T-helper 2 cell treated with Interferon-gamma antibody and Interleukin-4, amounts not matched to agents 5 μg/mL and 100 μg/mL, for 36 hours (primary cell): ENCODE measurements at places on chromosomes 1 and 21.

GRCh38 chr1:42403880-42404400 is 23.3 kb downstream of the RIMKLA start:
- no peak for DNase-seq

DNA sequence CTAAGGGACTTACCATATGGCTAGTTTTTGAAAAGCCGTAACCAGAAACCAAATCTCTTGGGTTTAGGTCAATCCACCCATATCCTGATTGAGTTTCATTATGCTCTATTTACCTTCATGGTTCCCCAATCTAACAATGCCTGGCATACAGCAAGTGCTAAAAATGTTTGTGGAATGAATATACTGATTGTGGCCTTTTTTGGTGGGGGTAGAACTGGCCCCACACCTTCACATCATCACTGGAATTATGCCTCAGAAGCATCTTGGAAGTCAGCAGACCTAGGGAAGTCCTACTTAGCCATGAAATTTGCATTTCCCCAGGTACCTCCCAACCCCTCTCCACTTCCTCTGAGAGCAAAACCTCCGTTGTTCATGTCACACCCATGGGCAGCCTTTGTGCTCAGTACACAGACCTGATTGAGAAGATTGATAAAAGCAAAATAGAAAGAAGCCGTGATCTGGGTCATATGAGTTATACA is 17.8 kb upstream of the SLAMF1 start:
- DNase-seq, result peak; percentile 66

DNA sequence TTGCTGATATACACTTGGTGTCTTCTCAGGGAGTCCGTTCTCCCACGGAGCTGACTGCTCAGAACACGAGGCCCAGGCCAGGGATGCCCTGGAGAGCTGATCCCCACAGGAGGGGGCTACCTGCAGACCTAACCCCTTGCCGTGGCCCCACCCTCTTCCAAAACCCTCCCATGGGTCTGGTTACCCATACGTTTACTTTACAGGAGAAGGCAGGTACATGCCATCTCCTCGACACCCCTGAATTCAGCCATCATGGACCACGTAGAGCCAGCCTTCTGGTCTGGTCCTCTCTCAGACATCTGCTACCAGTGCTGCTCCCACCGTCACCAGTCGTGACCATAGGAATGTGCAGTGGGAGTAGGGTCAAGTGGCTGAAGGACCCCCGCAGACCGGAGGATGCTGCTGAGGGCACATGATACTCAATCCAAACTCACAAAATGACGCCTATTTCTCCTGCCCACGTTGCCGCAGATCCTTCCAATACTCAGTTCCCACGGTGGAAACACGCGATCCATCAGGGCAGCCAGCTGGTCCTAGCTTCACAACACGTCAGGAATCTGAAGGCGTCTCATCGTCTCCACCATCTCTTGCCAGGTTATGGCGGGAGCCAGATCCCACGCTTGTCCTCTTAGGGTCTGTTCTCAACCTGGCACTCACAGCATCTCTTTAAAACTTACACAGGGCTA is 26.7 kb downstream of the PGBD5 start:
- no peak for DNase-seq

- no peak for DNase-seq
These were observed 7.5 kb upstream of the RAB3B start for GRCh38 chr1:51997974-51998382.

- no peak for DNase-seq
These were observed 6.1 kb downstream of the FLVCR1 start for GRCh38 chr1:212864201-212864600.

- DNase-seq, result no peak
These were observed 3.1 kb upstream of the MMP23B start for GRCh38 chr1:1628754-1629429.

DNA sequence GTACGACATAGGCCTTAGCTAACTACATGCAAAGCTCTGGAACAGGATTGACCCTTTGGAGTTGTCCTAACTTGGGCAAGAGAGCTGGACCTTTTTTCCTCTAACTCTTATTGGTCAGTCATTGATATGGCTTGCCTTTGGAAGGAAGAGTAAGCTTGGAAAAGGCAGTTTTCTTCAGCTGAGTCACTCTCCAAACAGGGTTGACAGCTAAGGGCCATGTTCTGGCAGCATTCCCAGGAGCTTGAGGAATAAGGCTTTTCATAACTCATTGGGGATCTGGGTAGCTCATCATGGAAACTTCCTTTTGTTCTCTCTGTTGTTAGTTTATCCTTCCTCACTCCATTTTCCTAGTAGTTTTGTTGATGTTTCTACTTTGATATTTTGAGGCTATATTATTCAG is 14.5 kb upstream of the ERRFI1 start:
- no peak for DNase-seq

GRCh38 chr1:155051342-155051776 is 243 bp downstream of the ADAM15 start:
- DNase-seq, result no peak

GRCh38 chr1:19046972-19047731 is 90.7 kb upstream of the IFFO2 start:
- DNase-seq, result no peak

GRCh38 chr1:162117039-162117774 is 47.7 kb downstream of the NOS1AP start:
- no peak for DNase-seq

- no peak for DNase-seq
These were observed 116.3 kb downstream of the DHRS3 start for GRCh38 chr1:12501661-12502060.

DNA sequence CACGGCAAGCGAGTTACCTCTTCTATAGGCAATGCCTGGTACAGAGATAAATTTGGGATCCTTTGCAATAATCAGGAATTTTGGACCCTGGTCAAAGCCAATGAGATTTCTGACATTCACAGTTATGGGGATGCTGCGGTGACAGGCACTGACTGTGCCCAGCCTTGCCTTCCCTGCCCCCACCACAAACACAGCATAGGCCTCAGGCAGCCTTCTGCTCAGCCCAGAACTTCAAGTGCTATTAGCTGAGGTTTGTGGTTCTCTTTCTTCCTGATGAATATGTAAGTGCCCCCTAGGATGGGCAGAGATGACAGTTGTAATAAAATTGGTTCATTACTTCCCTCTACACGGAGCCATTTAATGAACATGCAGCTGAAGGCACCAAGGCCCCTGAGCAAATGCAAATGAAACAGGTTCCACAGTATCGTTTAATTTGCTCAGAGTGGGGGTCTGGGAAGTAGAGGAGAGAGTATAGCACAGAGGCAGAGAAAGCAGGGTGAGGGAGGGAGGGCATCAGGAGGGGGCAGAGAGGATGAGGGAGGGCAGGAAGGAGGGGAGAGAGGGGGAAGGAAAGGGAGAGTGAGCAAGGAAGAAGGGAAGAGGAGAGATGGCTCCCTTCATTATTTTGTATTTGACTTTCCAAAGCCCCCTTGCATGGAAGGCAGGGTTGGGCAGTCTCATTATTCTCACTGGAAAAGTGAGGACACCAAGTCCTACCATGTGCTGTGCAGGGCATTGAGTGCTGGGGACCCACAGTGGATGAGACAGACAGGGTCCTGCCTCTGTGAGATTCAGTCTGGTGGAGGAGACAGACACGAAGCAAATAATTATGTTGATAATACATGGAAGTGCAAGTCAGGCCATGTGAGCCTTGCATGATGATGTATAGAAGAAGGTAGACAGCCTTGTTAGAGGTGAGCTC is 513.0 kb downstream of the PTPRU start:
- DNase-seq, result no peak

DNA sequence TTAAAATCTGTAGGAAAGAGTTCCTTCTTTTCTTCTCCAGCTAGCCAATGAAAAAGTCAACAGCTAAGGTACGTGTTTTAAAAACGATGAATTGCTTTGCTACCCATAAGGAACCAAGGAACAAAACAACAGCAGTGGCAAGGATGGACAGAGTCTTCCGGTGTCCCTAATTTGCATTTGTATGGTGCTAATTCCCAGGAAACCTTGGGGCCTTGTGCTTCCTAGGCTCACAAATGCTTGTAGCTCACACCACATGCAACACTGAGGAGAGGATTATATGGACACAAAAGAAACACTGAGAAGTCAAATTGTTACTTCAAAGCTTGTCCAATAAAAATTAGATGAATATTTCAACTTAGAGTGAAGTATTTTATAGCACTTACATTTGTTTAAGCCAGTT is 1.8 kb upstream of the PGBD5 start:
- DNase-seq, result no peak

- DNase-seq, result no peak
These were observed 81.5 kb downstream of the ZNF281 start for GRCh38 chr1:200328379-200328778.

DNA sequence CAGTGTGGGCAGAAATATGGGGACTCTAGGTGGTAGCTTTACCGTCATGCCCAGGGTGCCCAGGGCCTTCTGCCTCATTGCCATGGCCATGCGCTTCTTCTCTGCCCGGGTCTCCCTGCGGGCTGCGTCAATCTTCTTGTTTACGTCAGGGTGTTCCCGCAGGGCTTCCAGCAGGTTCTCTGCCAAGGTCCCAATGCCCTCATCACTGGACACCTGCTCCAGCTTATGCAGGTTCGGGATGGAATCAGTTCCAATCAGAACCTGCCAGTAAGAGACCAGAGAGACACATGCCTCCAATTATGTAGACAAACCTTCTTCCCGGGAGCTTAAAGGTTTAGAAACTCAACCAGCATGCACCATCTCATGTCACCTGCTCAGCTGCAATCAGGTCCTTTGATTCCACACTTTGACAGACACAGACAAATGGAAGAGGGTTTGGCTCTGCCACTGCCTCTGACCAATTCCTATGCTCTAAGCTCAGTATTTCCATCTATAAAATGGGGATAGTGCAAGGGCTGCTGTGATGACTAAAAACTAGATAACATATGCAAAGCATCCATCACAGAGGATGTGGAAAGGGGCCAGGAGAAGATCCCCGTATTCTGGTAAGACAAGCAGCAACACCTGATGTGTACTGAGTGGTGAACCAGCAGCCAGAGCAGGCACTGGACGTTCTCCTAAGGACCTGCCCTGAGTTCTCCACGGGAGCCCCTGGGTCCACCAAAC is 121.2 kb downstream of the UBR4 start:
- DNase-seq, result no peak

- no peak for DNase-seq
These were observed 27.5 kb downstream of the CNIH3 start for GRCh38 chr1:224643653-224644052.

GRCh38 chr1:225889743-225890142 is 797 bp upstream of the LEFTY1 start:
- DNase-seq, result no peak

GRCh38 chr1:59223198-59223597 is 73.7 kb upstream of the FGGY start:
- DNase-seq, result no peak

DNA sequence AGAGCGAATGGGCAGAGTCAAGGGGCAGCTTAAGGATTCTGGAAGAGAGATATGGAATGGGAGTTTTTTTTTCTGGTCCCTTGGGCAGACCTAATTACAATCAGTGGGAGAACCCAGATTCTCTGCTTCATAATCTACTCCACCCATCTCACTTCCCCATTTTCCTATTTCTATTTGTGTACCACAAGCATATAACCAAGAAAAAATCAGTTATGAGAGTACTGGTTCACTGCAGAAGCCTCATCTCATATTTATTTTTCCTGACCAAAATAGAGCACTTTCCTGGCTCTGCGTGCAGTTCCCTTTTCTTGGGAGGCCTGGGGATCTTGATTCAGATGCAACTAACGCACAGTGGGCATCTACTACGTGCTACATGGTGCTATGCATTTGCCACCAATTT is 82.2 kb upstream of the SLFNL1 start:
- no peak for DNase-seq

DNA sequence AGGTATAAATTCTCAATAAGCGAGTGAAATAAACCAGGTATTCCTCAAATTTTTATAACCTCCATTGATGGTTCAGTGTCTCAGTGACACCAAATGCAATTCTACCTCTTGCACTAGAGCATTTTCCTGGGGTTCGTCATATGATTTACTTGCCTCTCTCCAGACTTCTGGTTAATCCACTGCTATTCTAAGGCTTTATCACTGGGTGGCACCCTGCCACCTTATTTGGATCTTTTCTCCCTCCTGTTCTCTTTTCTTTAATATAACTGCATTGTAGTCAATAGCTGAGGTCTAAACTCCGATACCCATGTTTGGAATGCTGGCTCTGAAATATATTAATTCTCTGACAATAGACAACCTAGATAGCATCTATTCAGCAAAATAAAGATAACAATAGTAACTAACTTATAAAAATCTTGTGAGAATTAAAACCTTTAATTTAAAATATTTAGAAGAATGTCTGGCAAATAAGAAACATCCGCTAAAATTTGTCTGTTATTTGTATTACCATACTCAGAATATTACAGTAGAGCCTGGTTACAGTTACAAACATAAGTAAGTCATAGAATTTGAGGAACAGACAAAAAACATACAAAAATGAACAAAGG is 436.4 kb downstream of the PLA2G4A start:
- DNase-seq, result no peak

GRCh38 chr1:232213928-232214327 is 416.0 kb downstream of the SIPA1L2 start:
- DNase-seq, result no peak

DNA sequence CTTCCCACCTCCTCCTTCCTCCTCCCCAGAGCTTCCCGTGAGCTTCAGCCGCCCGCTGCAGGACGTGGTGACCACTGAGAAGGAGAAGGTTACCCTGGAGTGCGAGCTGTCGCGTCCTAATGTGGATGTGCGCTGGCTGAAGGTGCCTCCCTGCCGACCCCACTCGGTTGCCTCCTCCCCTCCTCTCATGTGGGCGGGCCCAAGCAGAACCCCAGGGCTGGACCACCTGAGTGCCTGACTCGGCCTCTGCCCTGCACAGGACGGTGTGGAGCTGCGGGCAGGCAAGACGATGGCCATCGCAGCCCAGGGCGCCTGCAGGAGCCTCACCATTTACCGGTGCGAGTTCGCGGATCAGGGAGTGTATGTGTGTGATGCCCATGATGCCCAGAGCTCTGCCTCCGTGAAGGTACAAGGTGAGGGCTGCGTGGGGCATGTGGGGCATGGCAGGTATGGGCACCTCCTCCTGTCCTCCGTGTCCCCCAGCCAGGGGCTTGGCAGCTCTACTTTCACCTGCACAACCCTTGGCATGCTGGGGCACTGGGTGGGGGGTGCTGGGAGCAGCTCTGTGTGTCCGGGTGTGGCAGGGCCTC is 69.2 kb downstream of the OBSCN start:
- no peak for DNase-seq

DNA sequence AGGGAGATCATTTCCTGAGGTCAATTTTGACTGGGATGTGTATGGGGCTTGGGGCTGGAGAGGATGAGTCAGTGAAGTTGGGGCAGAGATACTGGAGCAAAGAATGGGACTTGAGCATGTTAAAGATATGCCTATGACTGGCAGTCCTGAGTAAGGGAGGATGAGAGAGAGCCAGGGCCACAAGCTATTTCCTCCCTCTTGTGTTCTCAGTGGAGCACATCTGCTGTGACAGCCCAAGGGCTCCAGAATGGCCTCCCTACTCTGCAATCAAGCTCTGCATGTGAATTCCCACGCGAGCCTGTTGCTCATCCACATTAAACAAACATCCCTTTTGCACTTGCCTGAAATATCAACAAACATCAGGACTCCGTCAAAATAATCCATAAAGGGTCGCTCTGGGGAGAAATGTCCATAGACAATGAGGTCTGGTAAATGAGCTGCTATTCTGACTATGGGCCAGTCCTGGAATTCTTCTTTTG is 9.2 kb downstream of the ADCY10 start:
- no peak for DNase-seq

- no peak for DNase-seq
These were observed 42.9 kb downstream of the IER5 start for GRCh38 chr1:181131255-181131941.

- DNase-seq, result no peak
These were observed 12.0 kb downstream of the SPATC1L start for GRCh38 chr21:46171996-46172862.
